ENCODE measurements at places on chromosomes 16 and 17. TPM values are rescaled to one million over a fixed set of nuclear protein-coding genes. Genes with fewer than 3 reads are reported as not detected.

The MT1E gene
- 96.9 TPM for total RNA-seq

The TLK2 gene
- total RNA-seq, result 35.7 TPM

The DLX3 gene
- total RNA-seq, result 0.27 TPM

The FOXL1 gene
- total RNA-seq, result 0.14 TPM
